Sigmoid colon (tissue), 7 donors: ENCODE measurements at places on chromosomes 12 and 14. TPM values are rescaled to one million over a fixed set of nuclear protein-coding genes. Genes with fewer than 3 reads are reported as not detected.

FAM90A1 gene
- not detected for total RNA-seq

ZNF10 gene
- total RNA-seq: 10.5 TPM

DNA sequence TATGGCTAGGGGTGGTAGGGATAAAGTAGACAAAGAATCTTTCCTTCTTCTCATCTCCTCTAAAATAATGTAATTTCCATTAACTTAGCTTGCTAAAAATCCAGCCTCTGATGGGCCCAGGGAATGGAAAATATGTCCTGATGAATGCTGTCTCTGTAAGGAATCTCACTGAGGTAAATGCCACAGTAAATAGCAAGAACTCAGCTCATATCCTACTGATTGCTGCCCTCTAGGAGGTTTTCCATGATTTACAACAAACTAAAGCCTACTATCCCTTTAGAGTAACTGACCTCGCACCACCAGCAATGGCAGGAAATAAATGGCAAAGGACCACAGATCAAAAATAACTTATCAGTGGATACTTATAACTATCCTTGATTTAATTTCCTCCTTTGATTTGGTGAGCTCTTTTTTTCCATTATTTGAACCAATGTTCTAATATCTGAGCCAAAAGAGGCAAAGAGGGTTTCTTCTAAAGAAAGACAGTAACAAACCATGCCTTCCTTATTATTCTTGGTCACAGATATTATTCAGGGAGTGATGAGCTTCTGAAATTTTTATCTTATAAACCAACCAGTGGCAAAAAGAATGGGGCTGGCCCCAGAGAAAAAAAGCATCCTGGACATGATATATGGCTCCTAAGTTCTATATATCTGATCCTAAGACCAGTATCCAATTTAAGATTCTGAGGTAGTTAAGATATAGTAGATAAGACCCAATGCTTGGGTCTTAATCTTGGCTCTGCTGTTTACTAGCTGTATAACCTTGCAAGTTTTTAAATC, 43.8 kb downstream of the SENP1 start:
- no peak for DNase-seq

- no peak for DNase-seq
Observed at GRCh38 chr12:70724444-70724843, 87.2 kb upstream of the PTPRB start.

DNA sequence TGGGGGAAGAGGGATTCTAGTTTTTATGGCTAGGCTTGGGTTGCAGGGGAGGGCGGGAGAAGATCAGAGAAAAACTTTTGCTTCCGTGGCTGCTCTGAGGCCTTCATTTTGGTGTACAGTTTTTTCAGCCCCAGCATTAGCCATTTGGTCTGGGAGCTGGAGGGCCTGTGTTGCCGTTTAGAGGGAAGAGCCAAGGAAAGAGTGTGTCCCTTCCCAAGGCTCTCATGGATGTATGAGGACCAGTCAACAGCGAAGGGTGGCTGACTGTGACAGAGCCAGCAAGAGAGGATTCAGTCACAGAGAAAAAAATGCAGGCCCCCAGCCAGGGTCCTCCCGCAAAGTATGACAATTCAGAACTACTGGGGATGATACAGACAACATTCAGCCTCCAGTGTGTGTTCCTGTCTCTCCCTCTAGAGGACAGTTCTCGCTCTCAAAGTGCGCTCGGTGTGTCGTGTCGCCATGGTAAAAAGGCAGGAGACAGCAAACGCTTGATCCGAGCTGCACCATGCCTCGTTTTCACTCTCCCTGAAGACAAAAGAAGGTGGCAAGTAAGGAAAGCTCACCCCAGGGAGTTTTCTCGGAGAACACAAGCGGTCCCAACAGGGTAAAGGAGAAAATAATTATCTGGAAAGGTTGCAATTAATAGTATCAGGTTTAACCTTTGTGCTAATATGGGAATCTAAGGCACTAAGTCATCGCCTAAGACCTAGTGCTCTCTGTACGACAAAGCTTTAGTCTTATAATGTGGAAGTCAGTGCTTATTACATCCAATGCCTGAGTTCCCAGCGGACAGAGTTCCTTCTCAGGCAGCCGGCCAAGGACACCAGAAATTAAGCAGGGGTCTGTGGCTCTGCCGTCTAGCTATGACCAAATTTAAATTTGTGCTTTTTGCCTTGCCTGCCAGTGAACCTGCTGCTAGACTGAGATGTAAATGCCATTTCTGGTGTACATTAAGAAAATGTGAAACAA, 157.3 kb upstream of the PLXNC1 start:
- DNase-seq: peak; percentile 71

- no peak for DNase-seq
Observed at GRCh38 chr12:65631621-65632111, 192.6 kb upstream of the HMGA2 start.

DNA sequence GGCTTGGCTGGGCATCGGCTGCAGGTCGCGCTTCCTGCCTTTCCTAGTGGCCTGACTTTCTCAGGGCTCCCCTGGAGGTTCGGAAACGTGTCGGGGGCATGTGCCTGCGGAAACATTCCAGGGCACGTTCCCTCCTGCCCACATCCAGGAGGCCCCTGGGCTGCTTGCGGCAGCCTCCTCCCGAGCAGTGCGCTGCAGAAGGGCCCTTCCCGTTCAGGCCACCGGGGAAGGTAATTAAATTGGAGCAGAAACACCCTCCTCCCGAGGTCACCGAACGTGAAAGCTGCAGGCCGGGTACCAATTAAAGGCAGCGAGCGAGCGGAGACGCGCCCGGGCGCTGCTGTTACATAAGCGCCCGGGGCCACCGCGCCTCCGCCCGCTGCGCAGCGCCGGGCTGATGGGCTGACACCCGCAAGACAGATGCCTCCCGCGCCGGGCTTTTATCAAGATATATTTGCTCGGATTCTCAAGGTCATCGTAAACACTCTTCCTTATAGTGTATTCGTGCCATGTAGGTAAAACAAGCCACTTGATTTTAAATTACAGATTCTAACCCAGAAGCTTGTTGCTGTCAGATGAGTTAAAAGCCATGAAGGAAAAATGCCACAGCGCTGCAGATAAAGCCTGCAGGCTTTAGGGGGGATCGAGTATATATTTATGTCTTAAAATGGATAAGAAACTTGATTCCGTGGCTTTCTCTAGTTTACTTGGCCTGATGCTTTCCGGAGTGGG, 31.4 kb downstream of the SSPN start:
- peak; percentile 73 for DNase-seq

- no peak for DNase-seq
Observed at GRCh38 chr12:116563262-116563661, 4.1 kb downstream of the MAP1LC3B2 start.

- DNase-seq: no peak
Observed at GRCh38 chr14:95352481-95352880, 32.8 kb upstream of the CLMN start.

- no peak for DNase-seq
Observed at GRCh38 chr12:108125073-108125472, 4.0 kb upstream of the WSCD2 start.

DNA sequence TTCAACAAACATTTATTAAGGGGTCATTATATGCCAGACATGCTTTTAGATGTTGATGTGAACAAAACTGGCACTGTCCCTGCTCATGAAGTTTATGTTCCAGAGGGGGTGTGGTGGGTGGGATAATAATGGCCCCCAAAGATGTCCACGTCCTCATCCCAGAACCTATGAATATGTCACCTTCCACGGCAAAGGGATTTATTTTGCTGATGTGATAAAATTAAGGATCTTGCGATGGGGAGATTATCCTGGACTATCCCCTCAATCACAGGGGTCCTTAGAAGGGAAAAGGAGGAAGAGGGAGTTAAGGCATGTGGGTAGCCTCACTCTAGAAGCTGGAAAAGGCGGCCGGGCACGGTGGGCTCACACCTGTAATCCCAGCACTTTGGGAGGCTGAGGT, 1.7 kb upstream of the SLC48A1 start:
- no peak for DNase-seq

DNA sequence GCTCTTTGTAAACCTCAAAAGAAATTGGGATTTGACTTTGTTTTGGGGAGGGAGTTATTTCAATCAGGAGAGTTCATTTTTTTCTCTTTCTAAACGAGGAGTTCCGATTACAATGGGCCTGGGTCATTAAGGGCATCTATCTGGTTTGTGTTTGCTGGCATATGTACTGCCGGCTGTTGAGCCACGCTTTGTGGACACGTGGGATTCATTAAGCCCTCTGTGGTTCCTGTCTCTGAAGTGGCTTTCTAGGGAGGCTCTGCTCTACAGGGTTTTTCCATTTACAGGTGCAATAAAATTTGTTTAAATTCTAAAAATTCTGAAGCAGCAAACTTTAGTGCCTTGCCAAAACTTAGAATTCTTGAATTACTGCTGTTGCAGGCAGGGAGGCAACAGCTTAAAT, 57.9 kb downstream of the GNS start:
- no peak for DNase-seq
